H7 (cell line): ENCODE measurements at places on chromosomes 6 and 20.

- no peak for DNase-seq
Observed at GRCh38 chr6:145213614-145214013, 521.7 kb downstream of the EPM2A start.

GRCh38 chr6:136173519-136174507 is 76.3 kb downstream of the MTFR2 start:
- no peak for DNase-seq

DNA sequence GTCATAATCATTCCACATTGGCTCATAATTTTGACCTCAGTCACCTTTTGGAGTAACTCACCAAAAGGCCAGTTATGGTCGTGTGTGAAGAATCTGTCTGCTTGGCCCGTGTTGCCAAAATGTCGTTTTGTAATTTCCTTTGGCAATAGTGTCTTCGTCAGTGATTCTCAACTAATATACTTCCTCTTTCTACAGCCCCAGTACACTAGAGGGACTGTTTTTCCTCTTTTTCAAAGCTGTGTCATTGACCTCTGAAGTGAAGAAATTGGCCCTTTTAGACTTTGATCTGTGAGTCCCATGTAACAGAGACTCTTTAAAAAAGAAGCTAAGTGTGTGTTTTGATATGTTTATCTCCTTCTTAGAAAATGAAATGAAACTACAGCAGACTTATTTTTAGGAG is 5.2 kb downstream of the FOXO3 start:
- no peak for DNase-seq

- DNase-seq = no peak
Observed at GRCh38 chr6:84788689-84789088, 24.3 kb upstream of the TBX18 start.

- peak; percentile 83 for DNase-seq
Observed at GRCh38 chr6:31713991-31714684, 1.0 kb upstream of the LY6G6D start.

DNA sequence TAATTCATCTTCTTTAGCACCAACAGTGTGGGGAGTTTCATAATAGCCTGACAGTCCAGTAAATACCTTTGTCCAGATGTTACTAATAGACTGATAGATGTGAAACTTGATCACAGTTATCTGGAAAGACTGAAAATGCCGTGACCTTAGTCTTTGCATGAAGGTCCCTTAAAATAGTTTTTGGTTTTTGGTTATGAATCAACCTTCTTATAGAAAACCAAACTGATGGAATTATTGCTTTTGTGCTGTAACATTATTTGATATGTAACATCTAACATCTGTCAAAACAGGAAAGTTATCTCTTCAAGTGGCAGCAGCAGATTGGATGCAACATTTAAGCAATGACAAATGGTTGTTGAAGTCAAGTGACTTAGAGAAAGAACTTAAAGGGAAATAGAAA is 190.4 kb downstream of the DOK5 start:
- DNase-seq = no peak

DNA sequence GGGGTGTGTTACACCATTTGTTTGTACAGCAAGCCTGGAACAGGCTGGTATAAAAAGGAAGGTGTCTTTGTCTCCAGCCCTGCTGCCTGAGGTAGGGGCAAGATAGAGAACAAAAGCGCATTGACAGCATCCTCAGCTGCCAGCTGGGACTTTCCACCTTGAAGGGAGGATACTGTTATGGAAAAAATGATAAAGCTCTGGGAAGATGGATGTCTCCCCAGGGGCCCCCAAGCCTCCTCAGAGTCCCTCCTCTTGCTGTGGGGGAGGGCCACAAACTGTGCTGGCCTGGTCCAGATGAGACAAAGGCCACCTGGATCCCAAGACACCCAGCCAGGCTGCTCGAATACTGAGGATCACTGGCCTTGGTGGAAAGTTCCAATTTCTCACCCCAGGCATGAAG is 13.0 kb downstream of the REM1 start:
- no peak for DNase-seq

DNA sequence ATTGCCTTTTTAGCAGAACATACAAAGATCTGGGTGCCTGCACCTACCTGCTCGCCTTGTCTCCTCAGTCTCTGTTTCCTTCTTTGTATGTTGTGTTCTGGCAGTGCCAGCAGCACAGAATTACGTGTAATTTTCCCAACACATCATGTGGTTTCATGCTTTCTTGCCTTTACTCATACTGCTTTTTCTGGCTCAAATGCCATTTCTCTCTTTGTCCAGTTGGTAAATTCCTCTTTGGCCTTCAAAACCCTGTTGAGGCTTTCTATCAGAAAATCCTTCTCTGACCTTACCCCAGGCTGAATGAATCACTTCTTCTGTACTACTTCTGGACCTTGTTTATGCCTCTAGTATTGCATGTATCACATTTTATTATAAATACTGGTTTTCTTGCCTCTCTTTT is 31.8 kb downstream of the L3MBTL3 start:
- DNase-seq = no peak
